Right ventricle myocardium superior (tissue), 1 donor: ENCODE measurements at places on chromosomes 1 and 21.

- DNase-seq, result peak; percentile 69
Observed at GRCh38 chr1:7975212-7975865, 13.8 kb downstream of the PARK7 start.

GRCh38 chr1:119367432-119368124 is 1.0 kb upstream of the HAO2 start:
- no peak for DNase-seq

GRCh38 chr21:45898781-45899180 is 82.8 kb upstream of the COL6A1 start:
- DNase-seq, result no peak

DNA sequence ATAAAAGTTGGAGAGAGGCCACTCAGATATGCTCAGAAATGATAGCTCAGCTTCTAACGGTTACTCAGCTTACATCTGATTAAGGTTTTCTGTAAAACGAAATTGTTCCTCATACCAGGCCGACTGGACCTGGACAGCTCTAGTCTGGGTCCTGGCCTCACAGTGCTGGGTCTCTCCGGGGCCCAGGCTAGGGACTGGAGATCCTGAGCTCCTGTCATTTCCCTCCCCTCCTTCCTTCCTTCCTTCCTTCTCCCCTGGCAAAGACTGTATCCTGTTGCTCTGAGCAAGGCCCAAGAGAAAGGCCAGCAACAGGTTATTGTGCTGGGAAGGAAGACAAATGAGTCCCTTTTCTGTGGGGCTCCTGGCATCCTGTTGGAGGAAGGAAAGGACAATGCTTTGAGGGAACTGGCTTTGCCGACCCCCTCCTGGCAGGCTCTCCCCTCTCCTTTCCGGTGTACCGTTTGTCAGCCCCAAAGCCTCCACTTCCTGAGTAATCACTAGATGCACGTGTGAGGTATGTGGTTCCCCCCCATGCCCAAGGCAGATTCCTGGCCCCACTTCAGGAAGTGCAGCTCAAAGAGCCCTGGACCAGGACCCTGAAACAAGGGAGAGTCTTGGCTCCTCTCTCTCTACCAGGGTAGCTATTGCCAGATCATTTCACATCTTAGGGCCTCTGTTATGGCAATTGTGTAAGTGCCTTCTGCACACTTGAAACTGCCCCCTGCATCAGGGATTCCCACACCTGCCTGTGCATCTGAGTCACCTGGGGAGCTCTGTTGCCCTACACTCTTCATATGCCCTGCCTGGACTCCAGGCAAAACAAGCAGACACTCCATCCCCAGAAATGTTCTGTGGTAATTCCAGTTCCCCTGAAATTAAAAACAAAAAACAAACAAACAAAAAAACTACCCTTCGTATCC is 212.7 kb upstream of the FGGY start:
- DNase-seq, result peak; percentile 46

GRCh38 chr1:244605835-244606370 is 47.0 kb upstream of the DESI2 start:
- DNase-seq, result no peak

GRCh38 chr1:32215629-32216480 is 6.3 kb downstream of the TMEM234 start:
- peak; percentile 67 for DNase-seq

DNA sequence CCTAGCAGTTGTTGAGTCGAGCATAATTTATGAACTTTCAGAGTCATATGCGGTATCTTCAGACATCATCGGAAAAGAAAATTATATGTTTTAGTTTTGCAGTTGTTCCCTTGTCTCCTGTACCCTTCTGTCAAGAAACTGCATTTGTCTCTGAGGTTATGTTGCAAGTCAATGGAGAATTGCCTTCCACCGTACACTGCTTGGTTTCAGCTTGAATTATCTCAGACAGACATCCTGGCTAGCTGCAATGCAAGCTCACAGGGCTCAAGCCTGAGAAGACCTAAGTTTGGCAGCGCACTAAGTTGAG is 156.0 kb downstream of the NFIA start:
- no peak for DNase-seq

DNA sequence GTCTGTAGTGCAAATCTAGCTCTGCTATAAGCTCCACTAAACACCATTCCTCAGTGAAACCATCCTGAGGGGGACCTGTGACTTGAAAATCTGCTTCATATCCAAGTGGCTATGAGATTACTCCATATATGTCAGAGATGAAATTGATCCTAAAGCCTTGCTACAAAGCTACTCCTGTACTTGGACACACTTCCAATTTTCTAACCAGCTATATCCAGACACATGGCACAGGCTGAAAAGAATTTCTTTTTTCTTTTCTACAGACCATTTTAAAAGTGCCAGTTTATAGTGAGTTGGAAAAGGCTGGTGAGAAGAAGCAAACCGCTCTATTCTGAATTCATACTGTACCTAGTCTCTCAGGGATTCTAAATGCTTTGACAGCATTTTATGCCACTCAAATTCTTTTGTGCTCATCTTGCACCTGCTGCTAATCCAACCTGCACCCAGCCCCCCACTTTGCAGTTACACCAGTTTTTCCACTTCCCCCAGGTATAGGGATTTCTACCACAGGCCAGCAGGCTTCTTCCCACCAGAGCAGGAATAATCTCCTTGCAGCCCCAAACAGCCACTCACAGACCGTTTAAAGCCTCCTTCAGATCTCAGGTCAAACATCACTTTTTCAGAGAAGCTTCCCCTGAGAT is 112.5 kb downstream of the RERE start:
- no peak for DNase-seq
